ENCODE measurements at places on chromosomes 1 and 21.
A peak's percentile ranks its signal among the peaks of the same experiment; 100 is the strongest.

- no peak for DNase-seq
Measured at GRCh38 chr1:201818971-201819750, 9.8 kb upstream of the IPO9 start.

GRCh38 chr1:174766727-174767126 is 233.0 kb upstream of the CACYBP start:
- DNase-seq = no peak

- DNase-seq = no peak
Measured at GRCh38 chr1:27592232-27592930, 11.6 kb downstream of the AHDC1 start.

DNA sequence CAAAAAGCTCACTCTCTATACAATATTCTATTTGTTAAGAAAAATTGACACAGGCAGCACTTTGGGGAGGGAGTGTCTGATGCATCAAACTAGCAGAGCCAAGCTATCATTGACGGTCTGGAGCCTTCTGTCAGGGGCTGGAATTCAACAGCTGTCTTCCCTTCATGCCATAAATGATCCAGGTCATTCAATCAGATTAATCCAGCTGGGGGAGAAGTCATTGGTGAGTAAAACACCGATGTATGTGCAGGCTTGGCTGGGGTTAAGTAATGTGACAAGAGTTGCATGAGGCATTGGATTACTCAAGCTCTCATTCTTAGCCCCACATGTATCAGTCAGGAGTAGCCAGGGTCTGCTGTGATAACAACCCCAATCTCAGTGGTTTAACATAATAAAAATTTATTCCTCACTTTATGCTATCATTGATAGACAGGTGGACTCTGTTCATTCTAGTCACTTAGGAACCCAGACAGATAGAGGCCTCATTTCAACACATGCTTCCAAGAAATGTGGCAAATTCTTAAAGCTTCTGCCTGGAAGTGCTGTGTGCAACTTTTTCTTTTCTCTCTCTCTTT is 118.1 kb upstream of the GADD45A start:
- DNase-seq = no peak

GRCh38 chr1:72011721-72012120 is 270.6 kb downstream of the NEGR1 start:
- no peak for DNase-seq

GRCh38 chr21:31064803-31065202 is 26.5 kb upstream of the KRTAP19-8 start:
- DNase-seq = no peak

GRCh38 chr1:41662061-41662764 is 177.7 kb upstream of the EDN2 start:
- DNase-seq = no peak

DNA sequence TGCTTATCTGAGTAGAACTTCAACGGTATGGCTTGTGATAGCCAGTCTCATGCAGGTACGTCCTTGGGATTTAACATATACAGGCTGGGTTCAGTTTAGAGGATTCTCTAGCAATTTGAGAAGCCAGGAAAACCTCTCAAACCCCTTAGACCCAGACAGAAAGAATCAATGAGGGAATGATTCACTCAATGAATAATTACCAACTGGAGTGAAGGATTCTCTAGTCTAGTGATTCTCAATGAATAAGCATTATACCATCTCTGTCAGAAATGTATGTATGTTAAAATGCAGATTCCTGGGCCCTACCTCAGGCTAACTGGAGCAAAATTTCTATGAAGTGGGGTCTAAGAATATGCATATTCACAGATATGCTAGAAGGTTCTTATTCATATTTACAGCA is 54.5 kb upstream of the APP start:
- DNase-seq = no peak

GRCh38 chr1:20830378-20830777 is 43.3 kb upstream of the HP1BP3 start:
- no peak for DNase-seq

- DNase-seq = peak; percentile 30
Measured at GRCh38 chr21:17611414-17612022, 1.2 kb downstream of the BTG3 start.

GRCh38 chr1:79198832-79199231 is 192.3 kb upstream of the ADGRL4 start:
- no peak for DNase-seq

- no peak for DNase-seq
Measured at GRCh38 chr1:218953386-218953785, 220.3 kb upstream of the LYPLAL1 start.

DNA sequence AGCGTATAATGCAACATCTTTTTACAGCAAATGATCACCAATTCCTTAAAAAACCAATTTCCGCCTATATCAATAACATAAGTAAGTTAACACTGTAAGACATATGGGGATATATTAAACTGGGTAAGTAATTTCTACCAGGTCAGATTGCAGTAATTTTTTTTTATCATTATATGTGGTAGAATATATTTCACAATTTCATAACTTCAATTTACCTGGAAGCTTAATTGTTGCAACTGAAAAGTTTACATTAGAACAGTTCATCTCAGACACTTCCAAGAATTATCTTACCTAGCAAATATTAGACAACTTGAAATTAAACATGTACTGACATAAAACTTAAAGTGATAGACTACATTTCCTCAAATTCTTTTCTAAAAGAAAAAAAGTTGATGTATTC is 51.9 kb upstream of the ASPM start:
- no peak for DNase-seq

GRCh38 chr1:62424411-62424810 is 12.4 kb upstream of the USP1 start:
- no peak for DNase-seq

GRCh38 chr1:231757101-231757404 is 130.5 kb downstream of the DISC1 start:
- DNase-seq = no peak

GRCh38 chr1:164675342-164675904 is 116.4 kb downstream of the PBX1 start:
- DNase-seq = no peak

DNA sequence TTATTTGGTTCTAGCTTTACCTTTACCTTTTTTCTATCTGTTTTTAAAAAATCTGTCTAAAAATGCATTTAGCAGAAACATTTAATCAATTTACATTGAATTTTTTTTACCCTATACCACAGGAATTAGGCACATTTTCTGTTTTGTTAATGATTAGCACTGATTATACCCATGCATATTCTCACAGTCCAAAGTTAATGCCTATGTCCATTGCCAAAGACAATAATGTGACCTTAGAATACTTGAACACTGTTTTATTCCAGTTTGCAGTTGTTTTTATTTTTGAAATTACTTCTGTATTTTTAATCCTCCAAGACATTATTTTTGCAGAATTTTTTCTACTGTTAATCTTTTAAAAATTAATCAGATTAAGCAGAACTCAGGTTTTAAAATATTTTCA is 11.0 kb upstream of the AMY2B start:
- DNase-seq = no peak

GRCh38 chr1:67682659-67683197 is 2.3 kb upstream of the GADD45A start:
- DNase-seq = no peak

GRCh38 chr1:9293533-9294404 is 1.1 kb downstream of the SPSB1 start:
- DNase-seq = no peak

DNA sequence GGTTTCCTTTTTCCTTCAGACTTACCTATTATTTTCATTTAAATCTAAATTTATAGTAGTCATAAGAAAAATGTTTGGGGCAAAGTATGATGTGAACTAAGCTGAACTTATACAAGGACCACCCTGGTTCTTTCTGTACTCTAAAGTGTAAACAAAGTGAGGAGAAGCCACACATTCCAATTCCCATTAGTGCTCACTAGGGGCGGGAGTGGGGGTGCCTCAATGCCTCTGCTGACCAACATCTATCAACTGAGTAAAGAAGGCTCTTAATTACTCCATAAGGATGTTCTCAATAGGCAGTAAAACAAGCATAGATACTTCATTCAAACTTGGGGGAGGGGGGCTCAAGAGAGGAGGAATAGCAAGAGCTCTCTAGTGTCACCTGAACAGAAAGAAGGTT is 151.7 kb downstream of the CDC42BPA start:
- DNase-seq = no peak

- no peak for DNase-seq
Measured at GRCh38 chr1:231075497-231075896, 35.4 kb upstream of the FAM89A start.

DNA sequence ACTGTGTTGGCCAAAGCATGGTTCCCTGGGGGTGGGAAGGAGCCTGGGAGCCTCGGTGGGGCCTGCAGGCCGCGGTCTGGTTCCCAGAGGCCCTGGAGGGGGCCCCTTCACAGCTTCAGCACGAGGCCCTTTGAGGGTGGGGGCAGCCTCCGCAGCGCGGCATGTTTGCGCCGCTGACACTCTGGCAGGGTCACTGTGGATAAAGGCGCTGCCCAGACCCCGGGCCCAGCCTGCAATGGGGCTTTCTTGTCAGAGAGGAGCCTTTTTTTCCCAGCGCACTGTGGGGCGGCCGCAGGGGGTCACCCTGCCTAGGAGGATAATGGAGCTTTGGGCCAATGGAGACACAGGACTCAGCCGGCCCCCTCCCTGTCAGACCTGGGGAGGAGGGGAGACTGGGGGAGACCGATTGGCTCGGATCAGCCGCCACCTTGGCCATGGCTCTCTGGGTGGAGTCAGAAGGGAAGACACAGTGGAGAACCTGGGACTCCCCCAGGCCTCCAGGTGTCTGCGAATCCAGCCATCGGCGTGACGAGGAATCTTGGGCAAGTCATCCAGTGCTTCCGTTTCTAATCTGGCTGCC is 26.0 kb downstream of the EPHB2 start:
- no peak for DNase-seq

DNA sequence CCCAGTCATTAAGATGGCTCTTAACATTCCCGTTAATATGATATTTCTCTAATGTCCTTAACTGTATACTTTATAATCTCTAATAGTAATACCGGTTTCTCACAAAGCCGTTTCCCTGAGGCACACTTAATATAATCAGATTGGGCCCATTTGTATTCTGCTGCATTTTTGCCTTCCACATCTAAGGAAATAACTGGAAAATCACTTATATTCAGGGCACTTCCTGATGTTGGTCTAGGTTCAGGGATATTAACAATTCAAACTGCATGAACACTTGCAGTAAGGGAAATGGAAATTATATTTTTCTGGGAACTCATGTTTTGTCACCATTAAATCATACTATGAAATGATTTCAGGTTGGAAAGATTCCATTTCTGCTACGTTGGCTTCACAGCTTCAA is 119.8 kb downstream of the TPR start:
- DNase-seq = no peak

DNA sequence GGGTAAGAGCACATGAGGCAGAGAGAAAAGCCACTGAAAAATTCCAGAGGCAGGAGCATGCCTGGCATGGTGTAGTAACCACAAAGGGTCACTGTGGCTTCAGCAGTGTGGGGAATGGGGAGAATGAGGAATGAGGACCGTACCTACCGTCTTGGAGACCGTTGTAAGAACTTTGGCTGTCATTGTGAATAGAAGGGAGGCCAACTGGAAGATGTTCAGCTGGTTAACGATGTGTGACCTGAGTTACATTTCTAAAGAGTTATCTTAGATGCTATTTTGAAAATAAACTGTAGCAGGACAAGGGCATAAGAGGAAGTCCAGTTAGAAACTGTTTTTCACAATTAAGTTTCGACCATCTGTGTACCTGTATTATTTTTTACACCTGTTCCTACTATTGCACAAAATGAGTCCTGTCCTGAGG is 365.5 kb upstream of the SGIP1 start:
- DNase-seq = peak; percentile 1

- DNase-seq = no peak
Measured at GRCh38 chr1:245748646-245749045, 593.9 kb downstream of the KIF26B start.

DNA sequence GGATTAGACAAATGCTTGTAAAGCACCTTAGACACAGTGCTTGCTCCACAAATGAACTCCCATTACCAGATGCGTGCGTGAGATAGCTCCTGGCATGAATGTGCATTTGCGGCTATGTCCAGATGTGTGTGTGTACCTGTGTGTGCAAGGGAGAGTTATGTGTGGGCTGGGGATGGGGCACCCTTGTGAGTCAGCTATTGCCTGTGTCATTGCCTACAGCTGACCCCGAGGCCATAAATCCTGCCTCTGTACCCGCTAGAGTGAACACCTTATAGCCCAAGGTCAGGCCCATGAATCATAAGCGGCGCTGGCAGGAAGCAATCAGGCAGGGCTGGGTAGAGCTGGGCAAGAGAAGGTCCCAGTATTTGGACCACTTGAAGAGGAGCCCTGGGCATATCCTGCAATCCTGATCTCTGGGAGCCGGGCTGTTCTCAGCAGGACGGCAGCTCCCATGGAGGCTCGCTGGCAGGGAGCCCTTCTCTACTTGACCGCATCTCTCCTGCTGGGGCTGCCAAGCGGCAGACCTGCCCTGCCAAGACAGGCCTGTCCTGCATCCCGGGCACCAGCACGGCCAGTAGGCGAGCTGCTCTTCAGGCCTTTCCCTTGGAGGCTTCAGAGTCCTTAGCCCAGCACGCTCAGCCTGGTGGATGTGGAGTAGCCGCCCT is 86.4 kb downstream of the TMEM53 start:
- peak; percentile 44 for DNase-seq

- no peak for DNase-seq
Measured at GRCh38 chr21:40355076-40355475, 487.8 kb downstream of the PCP4 start.

GRCh38 chr1:103514920-103515503 is 10.5 kb upstream of the RNPC3 start:
- DNase-seq = no peak

- DNase-seq = no peak
Measured at GRCh38 chr1:193787061-193787460, 600.6 kb upstream of the B3GALT2 start.

- no peak for DNase-seq
Measured at GRCh38 chr1:238944028-238944427, 442.3 kb upstream of the CHRM3 start.

DNA sequence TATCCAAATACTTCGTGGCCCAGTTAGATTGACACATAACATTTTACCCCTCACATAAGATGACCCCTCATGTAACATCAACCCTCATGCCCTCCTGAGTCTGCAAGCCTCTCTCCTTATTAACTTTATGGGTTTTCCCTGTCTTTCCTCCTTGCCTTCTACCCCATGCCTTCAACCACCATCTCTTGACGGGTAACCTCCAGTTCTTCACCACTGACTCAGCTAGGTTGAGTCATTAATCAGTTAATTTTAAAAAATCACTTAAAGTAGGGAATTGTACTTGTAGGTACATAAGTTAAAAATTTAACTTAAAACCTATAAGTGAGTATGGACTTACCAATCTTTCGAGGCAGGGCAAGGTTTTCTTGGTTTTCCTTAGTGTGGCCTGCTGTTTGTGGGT is 330.7 kb downstream of the CAMTA1 start:
- no peak for DNase-seq

GRCh38 chr21:44618909-44619308 is 7.0 kb downstream of the KRTAP10-8 start:
- DNase-seq = no peak

GRCh38 chr1:150765296-150765976 is at the start of gene CTSS:
TSS of gene CTSS (minus strand) at chr1:150765778. CDS start at chr1:150764763, 1,015 bp downstream.
- DNase-seq = no peak

Data from anterior cingulate cortex (tissue), 58 donors.